A549 treated with DMSO at 1 μM for 4 hours (cell line): ENCODE measurements at places on chromosomes 13 and 19. TPM values are rescaled to one million over a fixed set of nuclear protein-coding genes. Genes with fewer than 3 reads are reported as not detected.

The S1PR4 gene
- total RNA-seq: 0.11 to 0.20 TPM (median 0.17 TPM) in 4 of 5 replicates, not detected in the other

The KLK12 gene
- total RNA-seq: not detected in 5 replicates

The BCAM gene
- 67.7 to 91.0 TPM (median 77.6 TPM) in 5 replicates for total RNA-seq

The GGN gene
- total RNA-seq: 0.16 to 0.47 TPM (median 0.26 TPM) in 5 replicates

The ZNF799 gene
- 1.4 to 1.7 TPM (median 1.5 TPM) in 5 replicates for total RNA-seq

The F10 gene
- total RNA-seq: not detected in 5 replicates

The TSHZ3 gene
- total RNA-seq: 3.5 to 4.2 TPM (median 3.8 TPM) in 5 replicates

The CPB2 gene
- total RNA-seq: not detected in 5 replicates

The KIR3DL2 gene
- not detected in 5 replicates for total RNA-seq

The ZNF574 gene
- total RNA-seq: 33.0 to 41.5 TPM (median 35.7 TPM) in 5 replicates

The LENG8 gene
- total RNA-seq: 69.7 to 124 TPM (median 109 TPM) in 5 replicates

The FEM1A gene
- 5.7 to 6.3 TPM (median 6.3 TPM) in 5 replicates for total RNA-seq

The OLFM2 gene
- 10.3 to 13.4 TPM (median 12.6 TPM) in 5 replicates for total RNA-seq

The FAM216B gene
- total RNA-seq: not detected in 5 replicates

The CFAP97D2 gene
- total RNA-seq: not detected in 5 replicates

The FREM2 gene
- under 0.01 TPM in 1 of 5 replicates, not detected in the others for total RNA-seq

The CEACAM8 gene
- total RNA-seq: not detected in 5 replicates

The MCEMP1 gene
- total RNA-seq: not detected in 5 replicates

The PCDH8 gene
- not detected in 5 replicates for total RNA-seq

The CEACAM20 gene
- 0.06 to 0.12 TPM (median 0.10 TPM) in 3 of 5 replicates, not detected in the others for total RNA-seq

The MAMSTR gene
- total RNA-seq: 0.28 to 0.51 TPM (median 0.48 TPM) in 5 replicates

The CEACAM7 gene
- total RNA-seq: 0.05 to 0.08 TPM in 2 of 5 replicates, not detected in the others

The ANKLE1 gene
- 0.27 to 0.76 TPM (median 0.40 TPM) in 5 replicates for total RNA-seq

The OR7A5 gene
- not detected in 5 replicates for total RNA-seq

The EID2 gene
- 35.7 to 47.6 TPM (median 43.3 TPM) in 5 replicates for total RNA-seq

The KLK8 gene
- not detected in 5 replicates for total RNA-seq

The ZNF493 gene
- 0.05 to 0.11 TPM (median 0.08 TPM) in 5 replicates for total RNA-seq

The PSG11 gene
- not detected in 5 replicates for total RNA-seq

The MYO16 gene
- total RNA-seq: 0.03 to 0.09 TPM (median 0.05 TPM) in 5 replicates

The LHB gene
- not detected in 5 replicates for total RNA-seq

The ADGRE3 gene
- not detected in 5 replicates for total RNA-seq
